Stromal cell of bone marrow (primary cell): ENCODE measurements at places on chromosomes 16 and 17.

DNA sequence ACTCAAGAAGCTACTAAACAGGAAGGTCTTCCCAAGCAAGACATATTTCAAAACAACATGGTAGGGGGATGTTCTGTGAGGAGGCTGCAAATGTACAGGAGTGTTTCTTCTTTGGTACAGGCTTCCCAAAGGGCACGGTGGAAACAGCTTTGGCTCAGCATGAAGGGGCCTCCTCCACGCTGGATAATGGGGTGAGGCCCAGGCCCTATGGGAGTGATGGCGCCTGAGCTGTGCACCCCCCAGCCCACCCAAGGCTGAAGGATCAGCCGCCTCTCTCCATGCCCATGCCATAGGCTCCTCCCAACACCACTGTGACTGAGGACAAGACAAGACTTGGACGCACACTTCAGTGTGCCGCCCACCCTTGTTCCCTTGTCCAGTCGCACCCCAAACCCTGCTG, 6.8 kb downstream of the CD300E start:
- DNase-seq = no peak

- no peak for DNase-seq
Observed at GRCh38 chr17:81418710-81419318, 23.6 kb downstream of the BAHCC1 start.

DNA sequence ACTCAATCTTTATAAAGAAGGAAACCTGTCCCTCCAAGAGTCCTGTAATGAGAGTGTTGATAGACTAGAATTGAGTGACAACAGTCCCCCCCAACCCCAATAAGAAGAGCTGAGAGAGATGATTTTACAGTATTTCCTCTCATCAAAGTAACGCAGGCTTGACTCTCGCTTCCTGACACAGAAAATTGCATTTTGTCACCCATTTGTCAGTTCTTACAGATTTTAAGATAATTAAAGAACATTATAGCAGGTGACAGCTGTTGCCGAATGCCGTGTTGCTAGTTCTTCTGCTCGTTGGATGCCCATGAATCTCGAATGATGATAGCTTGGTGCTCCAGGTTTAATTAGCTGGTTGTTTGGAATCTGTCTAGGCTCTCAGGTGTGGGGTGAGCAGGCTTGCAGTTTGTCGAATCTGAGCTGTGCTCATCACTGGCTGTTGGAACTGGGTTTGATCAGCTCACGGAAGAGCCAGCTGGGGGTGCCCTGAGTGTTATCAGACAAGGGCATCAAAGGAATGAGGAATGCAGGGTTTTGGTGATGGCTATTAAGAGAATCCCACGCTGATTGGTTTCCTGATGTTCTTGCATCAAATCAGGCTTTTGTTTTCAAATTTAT, 84.8 kb upstream of the CPHXL start:
- no peak for DNase-seq

DNA sequence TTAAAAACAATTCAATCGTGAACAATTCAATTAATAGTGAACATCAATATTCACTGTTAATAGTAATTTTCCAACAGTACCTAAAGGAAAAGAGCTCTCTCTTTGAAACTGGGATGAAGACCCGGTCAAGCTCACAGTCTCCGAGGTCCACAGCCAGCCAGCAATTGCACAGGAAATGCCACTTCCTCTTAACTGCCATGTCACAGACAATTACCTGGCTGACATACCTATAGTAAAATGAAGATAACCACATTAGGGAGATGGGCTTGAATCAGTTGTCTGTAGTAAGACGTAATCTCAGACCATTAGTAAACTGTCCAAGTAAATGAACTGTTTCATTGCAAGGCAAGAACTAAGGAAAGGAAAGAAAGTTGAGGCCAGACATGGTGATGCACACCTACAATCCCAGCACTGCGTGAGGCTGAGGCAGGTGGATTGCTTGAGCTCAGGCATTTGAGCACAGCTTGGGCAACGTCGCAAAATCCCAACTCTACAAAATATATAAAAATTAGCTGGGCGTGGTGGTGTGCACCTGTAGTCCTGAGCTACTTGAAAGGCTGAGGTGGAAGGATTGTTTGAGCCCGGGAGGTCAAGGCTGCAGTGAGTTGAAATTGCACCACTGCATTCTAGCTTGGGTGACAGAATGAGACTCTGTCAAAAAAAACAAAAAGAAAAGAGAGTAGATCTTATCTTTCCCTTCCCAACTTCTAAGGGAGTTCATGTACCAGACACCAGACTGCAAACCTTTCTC, 36.9 kb downstream of the PKD1L3 start:
- DNase-seq = no peak

- DNase-seq = no peak
Observed at GRCh38 chr16:27225536-27226360, 22.4 kb downstream of the KDM8 start.

- DNase-seq = no peak
Observed at GRCh38 chr17:78122931-78123249, 5.7 kb downstream of the TMC6 start.

DNA sequence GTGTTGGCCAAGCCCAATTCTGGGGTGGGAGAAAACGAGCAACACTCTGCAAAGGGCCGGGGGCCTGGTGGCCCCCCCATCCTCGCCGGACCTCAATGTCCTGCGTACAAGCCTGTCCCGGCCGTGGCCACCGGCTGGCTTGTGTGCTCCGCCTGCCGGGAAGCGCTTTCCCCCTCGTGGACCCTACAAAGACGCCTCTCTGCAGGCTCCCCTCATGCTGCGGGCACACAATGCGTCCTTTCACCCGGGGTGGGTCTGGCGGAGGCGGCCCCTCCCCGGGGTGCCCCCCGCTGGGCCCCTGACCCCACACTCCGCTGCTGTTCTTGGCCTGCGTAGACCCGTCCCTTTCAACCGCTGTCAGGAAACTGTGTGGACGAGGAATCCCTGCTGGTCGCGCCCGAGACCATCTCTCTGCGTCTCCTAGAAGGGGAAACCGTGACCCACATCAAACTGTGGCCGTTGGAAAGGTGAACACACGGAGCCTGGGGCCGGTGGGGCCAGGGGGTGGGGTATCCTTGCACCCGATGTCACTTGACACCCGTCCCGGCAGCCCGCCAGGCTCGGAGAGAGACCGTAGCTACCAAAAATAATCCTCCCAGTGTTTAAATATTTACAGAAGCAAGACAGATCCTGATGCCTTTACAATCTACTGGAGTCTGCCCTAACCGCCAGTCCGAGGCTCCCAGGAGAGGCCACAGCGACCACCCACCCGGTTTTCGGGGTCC, 43.6 kb downstream of the TBC1D16 start:
- DNase-seq = no peak

DNA sequence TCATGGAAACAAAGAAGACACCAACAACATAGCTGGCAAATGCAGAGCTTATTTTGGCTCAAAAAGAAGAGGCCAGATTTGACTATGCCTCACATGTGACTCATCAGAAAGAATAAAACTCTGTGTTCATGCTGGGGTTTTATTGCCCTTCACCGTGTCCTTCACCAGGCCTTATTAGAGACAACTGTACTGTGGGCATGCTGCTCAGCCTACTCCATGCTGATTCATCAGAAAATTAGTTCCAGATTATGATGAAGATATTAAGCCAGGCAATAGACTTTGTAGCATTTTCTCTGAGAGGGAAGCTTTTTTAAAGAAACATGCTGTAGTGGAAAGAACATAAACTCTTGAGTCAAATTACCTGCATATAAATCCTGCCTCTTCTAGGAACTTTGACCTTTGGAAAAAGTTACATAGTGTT, 89.8 kb downstream of the CYB561 start:
- DNase-seq = peak; percentile 97

- no peak for DNase-seq
Observed at GRCh38 chr17:58046239-58047094, 36.8 kb upstream of the DYNLL2 start.

- DNase-seq = no peak
Observed at GRCh38 chr16:67445913-67446907, 15.3 kb downstream of the HSD11B2 start.

DNA sequence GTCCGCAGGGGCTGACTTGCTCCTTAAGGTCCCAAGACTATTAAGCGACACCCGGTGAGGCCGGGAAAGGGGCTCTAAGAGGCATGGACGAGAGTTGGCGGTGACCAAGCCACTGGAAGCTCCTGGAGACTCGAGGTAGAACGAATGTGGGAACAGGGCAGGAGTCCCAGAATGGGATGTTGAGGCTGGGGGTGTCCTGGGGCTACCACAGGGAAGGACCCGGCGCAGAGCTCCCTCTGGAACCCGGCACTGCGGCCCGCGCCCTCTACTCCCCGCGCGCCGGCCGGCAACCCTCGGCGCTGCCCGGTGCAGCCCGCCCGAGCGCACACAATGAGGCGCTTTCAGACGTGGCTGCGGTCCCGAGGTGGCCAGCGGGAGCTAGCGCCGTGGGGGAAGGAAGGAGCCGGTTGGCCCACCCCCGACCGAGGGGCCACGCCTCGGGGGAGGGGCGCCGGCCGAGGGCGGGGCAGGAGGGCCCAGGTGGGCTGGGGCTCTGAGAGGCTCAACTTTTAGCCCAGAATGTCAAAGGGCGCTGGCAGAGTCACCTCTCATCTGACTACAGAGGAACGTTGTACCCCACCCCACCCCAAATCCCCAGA, at the start of gene CHST6:
TSS of gene CHST6 (minus strand) at position 366 of the 599 bp plus-strand sequence. CDS start 15,613 bp downstream, outside the sequence.
- DNase-seq = no peak

DNA sequence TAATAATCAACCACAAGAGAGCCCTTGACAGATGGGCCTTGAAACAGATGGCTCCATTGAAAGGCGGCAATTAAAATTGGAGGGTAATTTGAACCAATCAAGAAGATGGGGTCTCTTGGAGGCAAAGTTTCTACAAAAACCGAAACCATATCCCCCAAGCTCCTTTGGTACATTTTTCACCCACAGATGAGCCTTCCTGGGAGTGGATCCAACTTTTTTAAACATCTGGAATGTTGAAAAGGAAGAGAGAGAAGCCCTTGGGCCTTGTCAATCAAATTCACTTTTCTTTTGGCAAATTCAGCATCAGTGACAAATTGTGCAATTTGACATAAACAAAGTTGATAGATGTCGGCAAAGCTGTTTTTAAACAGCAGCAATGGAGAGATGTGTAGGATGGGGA, 13.2 kb upstream of the NUP93 start:
- no peak for DNase-seq

- DNase-seq = no peak
Observed at GRCh38 chr17:13477180-13477611, 124.5 kb downstream of the HS3ST3A1 start.

- no peak for DNase-seq
Observed at GRCh38 chr17:42673885-42674754, 2.7 kb downstream of the PLEKHH3 start.

GRCh38 chr16:73230651-73231050, 182.7 kb upstream of the ZFHX3 start:
- no peak for DNase-seq

DNA sequence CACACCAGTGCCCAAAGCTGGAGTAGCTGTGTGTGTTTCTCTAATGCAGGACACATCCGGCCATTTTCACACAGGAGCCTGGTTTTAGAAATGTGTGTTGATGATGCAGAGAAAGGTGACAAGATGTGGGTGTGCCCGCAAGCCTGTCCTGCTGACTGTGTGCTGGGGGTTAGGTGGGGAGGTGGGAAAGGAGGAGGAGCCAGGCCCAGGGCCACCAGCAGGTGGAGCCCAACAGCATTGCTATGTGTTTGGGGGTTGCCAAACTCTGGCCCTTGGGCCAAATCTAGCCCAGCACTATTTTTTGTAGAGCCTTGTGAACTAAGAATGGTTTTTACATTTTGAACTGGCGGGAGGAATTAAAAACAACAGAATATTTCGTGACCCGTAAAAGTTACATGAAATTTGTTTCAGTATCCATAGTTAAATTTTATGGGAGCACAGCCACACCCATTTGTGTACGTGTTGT, 61.7 kb upstream of the LGALS9 start:
- no peak for DNase-seq

- no peak for DNase-seq
Observed at GRCh38 chr17:29474297-29474696, 84.1 kb downstream of the TAOK1 start.

- peak; percentile 59 for DNase-seq
Observed at GRCh38 chr17:14926526-14927122, 338.5 kb downstream of the PMP22 start.

- peak; percentile 38 for DNase-seq
Observed at GRCh38 chr16:23286131-23286532, 16.0 kb upstream of the SCNN1B start.

GRCh38 chr17:40056379-40057015, 2.3 kb upstream of the MED24 start:
- no peak for DNase-seq

- no peak for DNase-seq
Observed at GRCh38 chr16:53414381-53414780, 19.9 kb upstream of the RBL2 start.

- DNase-seq = no peak
Observed at GRCh38 chr16:27920391-27920891, 143.1 kb downstream of the GSG1L start.

GRCh38 chr17:79706931-79707850, 23.6 kb upstream of the ENPP7 start:
- no peak for DNase-seq

GRCh38 chr16:80973991-80974390, 32.7 kb downstream of the CMC2 start:
- no peak for DNase-seq

GRCh38 chr17:10471858-10472257, 2.5 kb upstream of the MYH4 start:
- no peak for DNase-seq

DNA sequence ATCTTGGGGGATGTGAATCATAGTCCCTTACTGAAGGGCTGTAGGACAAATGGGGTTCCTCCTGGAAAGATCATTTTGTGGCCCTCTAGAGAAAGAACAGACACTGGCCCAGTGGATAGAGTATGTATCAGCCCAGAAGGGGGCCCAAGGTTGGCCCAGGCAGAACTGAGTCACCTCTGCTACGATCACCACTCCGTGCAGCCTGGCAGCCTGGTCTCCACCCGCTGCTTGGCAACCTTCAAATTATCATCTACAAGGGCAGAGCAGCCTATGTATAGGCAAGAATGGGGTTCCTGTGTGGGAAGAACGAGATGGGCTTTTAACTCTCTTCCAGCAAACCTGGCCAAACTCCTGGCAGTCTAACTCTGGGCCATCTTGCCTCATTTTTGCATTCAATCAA, 61.9 kb downstream of the GSG1L start:
- DNase-seq = no peak

GRCh38 chr17:28925912-28926365, 23.1 kb upstream of the DHRS13 start:
- peak; percentile 77 for DNase-seq

GRCh38 chr17:64074704-64075426, 54.4 kb upstream of the ICAM2 start:
- peak; percentile 52 for DNase-seq

- DNase-seq = no peak
Observed at GRCh38 chr17:58319173-58320162, 9.1 kb downstream of the TSPOAP1 start.

GRCh38 chr16:4323071-4323844, 7.4 kb downstream of the GLIS2 start:
- no peak for DNase-seq
